ENCODE measurements at places on chromosomes 3 and 15.

- no peak for DNase-seq
These were observed 53.8 kb downstream of the CMSS1 start for GRCh38 chr3:99871231-99872045.

- DNase-seq = no peak
These were observed 120.0 kb upstream of the DCBLD2 start for GRCh38 chr3:99021466-99021865.

- DNase-seq = peak; percentile 81
These were observed 2.3 kb upstream of the FEM1B start for GRCh38 chr15:68275165-68275746.

GRCh38 chr3:16770792-16771191, 114.0 kb upstream of the PLCL2 start:
- no peak for DNase-seq

GRCh38 chr3:78741066-78741645, 1026.6 kb downstream of the ROBO1 start:
- no peak for DNase-seq

GRCh38 chr3:100533176-100533575, 40.8 kb downstream of the TMEM45A start:
- DNase-seq = no peak

GRCh38 chr15:77031376-77032050, 36.6 kb downstream of the PSTPIP1 start:
- no peak for DNase-seq

DNA sequence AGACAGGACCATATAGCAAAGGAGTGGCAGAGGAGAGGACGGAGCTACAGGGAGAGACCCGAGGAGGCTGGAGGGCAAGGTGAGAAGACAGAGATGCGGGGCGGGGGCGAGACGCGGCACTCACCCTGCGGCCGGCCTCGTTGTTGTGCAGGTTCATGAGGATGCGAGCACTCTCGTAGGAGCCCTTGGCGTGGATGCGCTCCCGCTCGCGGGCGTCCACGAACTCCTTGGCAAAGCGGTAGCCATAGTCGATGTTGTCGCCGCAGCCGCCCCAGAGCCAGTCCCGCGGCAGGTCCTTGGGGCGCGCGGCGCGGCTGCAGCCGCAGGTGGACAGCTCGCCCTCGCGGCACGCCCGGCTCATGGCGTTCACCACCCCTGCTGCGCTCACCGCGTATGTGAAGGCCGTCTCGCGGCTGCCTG, 12.9 kb downstream of the WNT5A start:
- DNase-seq = no peak

DNA sequence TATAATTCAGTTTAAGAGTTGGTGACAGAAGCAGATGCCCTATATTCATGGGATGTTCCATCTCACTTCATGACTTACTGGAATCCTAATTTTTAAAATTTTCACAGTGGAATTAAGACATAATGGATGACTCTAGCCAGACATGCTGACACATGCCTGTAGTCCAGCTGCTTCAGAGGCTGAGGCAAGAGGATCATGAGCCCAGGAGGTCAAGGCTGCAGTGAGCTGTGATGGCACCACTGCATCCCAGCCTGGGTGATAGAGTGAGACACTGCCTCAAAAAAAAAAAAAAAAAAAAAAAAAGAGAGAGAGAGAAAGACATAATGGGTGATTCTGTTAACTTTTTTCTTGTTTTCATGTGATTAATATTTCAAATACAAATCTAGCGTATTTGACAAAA, 123.6 kb downstream of the KLHL25 start:
- DNase-seq = no peak

Measured in left lobe of liver (tissue), 2 donors.